Tongue (tissue), 3 donors: ENCODE measurements at places on chromosomes 7 and 10. TPM values are rescaled to one million over a fixed set of nuclear protein-coding genes. Genes with fewer than 3 reads are reported as not detected.

GRCh38 chr7:30280631-30281030 is 3.8 kb upstream of the ZNRF2 start:
- no peak for DNase-seq

Gene PPP1R3C
- total RNA-seq, result 540 TPM

Gene AKR1C4
- not detected for total RNA-seq

DNA sequence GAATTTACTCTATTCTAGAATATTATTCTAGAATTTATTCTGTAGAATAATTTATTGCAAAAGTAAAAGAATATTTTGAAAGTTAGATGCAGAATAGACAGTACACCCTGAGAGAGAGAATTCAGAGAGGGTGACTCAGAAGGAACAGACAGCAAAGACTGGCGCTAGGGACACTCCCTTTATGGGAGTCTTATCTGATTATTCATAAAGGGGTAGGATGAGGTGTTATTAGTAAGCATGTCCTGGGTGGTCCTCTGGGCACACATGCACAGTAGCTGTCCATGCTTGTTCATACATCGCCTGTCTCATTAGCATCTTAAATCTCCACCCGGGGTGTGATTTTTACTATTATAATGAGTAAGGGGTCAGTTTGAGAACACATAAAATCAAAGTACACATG is 100.1 kb downstream of the XPNPEP1 start:
- DNase-seq, result no peak

DNA sequence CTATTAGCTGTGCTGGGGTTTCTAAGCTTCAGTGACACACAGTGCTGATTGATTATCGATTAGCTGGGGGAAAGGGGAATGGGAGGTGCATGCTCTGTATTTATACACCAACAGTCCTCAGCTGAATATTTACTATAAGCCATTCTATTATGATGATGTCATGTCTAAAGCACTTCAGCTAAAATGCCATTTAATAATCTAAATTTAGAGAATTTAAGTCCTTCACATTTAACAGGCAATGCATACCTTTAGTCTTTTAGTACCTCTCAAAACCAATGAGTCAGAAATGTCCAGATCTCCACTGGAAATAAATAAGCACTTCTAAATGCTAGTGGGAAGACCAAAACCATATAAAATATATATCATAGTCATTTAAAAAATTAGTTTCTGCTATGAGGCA is 24.6 kb downstream of the RPP38 start:
- DNase-seq, result no peak

GRCh38 chr10:97690133-97690532 is 3.1 kb upstream of the AVPI1 start:
- DNase-seq, result no peak

- no peak for DNase-seq
Observed at GRCh38 chr7:86598311-86598710, 45.4 kb upstream of the GRM3 start.

DNA sequence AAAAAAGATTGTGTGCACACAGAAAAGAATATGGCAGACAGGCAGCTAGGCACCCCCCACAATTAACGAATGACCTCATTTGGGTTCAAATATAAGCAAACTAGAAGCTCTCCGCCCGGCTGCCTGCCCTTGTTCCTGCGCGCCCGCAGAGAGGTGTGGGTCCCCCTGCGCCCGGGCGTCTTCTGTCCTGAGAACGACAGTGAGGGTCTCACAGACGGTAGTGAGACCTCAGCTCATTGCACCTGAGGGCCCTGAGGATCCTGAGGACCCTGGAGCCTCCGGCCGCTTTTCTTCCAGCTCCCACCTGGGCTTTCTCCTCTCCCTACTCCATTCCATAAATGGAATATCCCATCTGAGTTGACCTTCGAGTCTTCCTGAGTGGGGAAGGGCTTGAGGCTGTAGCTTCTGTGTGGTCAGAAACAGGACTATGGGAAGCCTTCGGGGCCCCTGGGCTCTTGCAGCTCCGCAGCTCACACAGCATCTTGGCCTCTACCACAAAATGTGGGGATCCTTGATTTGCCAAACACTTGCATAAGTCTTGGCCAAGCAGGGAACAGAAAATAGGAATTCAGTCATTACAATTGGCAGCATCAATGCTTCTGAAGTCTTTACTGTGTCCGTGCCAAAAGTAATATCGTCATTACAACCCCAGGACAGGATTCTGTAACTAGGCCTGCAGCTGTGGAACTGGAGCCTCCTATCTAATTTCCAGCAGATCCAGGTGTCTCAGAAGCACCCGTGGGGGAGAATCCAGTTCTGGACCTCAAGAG is 43.8 kb downstream of the JAKMIP3 start:
- DNase-seq, result peak; percentile 88

Gene OR6V1
- total RNA-seq, result not detected

DNA sequence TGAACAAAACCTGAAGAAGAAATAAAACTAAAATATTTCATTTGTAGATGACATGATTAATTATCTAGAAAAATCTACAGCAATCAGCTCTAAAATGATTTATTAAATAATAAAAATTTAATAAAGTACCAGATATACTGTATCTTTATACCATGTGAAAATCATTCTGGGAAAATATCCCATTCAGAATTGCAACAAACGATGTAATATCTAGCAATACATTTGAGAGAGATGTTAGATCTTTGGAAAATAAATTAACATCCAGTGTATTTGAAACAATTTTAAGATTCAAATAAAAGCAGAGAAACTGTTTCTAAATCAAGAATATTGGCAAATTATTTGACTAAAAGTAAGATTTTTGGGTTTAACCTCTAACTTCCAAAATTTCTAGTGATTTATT is 62.2 kb downstream of the ZEB1 start:
- DNase-seq, result no peak

- DNase-seq, result no peak
Observed at GRCh38 chr7:104983076-104983577, 30.9 kb upstream of the KMT2E start.

DNA sequence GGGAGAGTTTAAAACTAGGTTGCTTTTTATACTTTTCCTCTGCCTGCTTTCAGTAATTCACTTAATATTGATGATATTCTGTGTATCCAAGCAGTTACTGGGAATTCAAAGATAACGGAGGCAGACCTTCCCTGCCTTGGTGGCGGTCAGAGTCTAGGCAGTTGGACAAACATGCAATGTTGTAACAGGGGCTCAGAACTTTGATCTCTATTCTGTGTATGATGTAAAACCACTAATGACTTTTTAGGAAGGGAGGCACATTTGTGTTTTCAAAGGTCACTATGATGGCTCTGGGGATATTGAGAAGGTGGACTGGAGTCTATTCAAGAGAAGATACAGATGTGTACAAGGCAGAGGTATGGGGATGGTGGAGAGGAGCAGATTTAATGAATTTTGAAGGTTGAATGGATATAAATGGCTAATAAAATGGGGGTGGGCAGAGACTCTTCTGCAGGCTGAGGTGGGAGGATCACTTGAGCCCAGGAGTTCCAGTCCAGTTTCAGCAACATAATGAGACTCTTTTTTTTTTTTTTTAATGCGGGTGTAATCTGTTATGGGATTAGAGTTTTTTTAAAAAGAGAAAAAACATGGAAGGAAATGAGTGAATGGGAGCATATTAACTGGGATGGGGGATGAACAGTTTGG is 5.7 kb upstream of the PON2 start:
- DNase-seq, result no peak
